Activated T-cell treated with anti-CD3 and anti-CD28 coated beads, Interleukin-2, amount 50 U/mL, for 72 hours (primary cell): ENCODE measurements at places on chromosomes 4 and X. TPM values are rescaled to one million over a fixed set of nuclear protein-coding genes. Genes with fewer than 3 reads are reported as not detected.

The CENPI gene
- total RNA-seq, result 19.3 TPM

The DCAF12L2 gene
- not detected for total RNA-seq

The L1CAM gene
- 1.8 TPM for total RNA-seq

The ABCE1 gene
- 118 TPM for total RNA-seq

DNA sequence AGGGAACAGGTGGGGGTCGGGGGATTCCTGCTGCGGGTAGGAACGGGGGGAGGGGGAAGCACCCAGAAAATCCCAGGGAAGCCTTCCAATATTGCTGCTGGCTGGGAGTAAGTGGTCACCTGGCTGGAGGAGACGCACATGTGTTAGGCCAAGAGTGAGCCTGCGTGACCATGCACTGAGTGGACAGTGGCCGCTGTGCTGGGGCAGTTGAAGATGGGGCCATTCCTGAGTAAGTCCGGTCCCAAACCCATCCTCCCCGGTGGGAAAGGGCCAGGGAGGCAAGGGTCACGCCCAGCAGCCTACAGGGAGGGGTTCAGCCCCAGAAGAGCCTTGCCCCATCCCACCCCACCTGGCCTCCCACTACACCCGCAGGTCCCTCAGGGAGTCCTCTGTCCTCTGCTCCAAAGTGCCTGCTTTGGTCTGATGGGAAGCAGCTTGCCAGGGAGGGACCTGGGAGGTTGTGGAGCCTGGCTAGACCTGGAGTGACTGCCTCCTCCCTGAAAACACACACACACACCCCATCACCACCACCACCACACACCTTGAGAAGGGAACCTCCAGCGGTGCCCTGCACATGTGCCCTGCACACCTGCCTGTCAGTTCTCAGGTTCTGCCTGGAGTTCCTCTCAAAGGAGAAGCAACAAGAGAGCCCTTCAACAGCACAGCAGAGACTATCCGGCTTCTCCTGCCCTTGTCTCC lies 6.1 kb downstream of the L1CAM start:
- DNase-seq, result no peak
